ENCODE measurements at places on chromosomes 6 and 20.

GRCh38 chr6:28747631-28748157, 176.1 kb downstream of the TRIM27 start:
- peaks cover 68% of the 10 kb centered on the region for H3K36me3 ChIP-seq
- no peak overlapping the region for H3K27ac ChIP-seq
- peak; percentile 48 for DNase-seq
- H3K4me1 ChIP-seq = peaks cover 32% of the 10 kb centered on the region

- no peaks in the 10 kb centered on the region for H3K27me3 ChIP-seq
- peaks cover 7% of the 10 kb centered on the region for H3K4me1 ChIP-seq
- peaks cover 15% of the 10 kb centered on the region for H3K36me3 ChIP-seq
- H3K27ac ChIP-seq = no peak overlapping the region
- DNase-seq = no peak
Measured at GRCh38 chr6:105112577-105112976, 67.2 kb downstream of the POPDC3 start.

GRCh38 chr20:61422636-61423425, 170.8 kb downstream of the CDH4 start:
- DNase-seq = no peak
- H3K27me3 ChIP-seq = no peaks in the 10 kb centered on the region
- no peaks in the 10 kb centered on the region for H3K36me3 ChIP-seq
- H3K4me3 ChIP-seq = no peak overlapping the region

GRCh38 chr6:55678330-55679224, 99.6 kb upstream of the HMGCLL1 start:
- H3K27ac ChIP-seq = no peak overlapping the region
- H3K36me3 ChIP-seq = no peaks in the 10 kb centered on the region

GRCh38 chr6:166834049-166834448, 122.3 kb downstream of the RNASET2 start:
- no peaks in the 10 kb centered on the region for H3K36me3 ChIP-seq
- no peak for DNase-seq
- no peak overlapping the region for H3K27ac ChIP-seq

GRCh38 chr20:54438166-54438565, 37.2 kb upstream of the DOK5 start:
- DNase-seq = no peak
- H3K4me3 ChIP-seq = no peak overlapping the region
- no peaks in the 10 kb centered on the region for H3K4me1 ChIP-seq

DNA sequence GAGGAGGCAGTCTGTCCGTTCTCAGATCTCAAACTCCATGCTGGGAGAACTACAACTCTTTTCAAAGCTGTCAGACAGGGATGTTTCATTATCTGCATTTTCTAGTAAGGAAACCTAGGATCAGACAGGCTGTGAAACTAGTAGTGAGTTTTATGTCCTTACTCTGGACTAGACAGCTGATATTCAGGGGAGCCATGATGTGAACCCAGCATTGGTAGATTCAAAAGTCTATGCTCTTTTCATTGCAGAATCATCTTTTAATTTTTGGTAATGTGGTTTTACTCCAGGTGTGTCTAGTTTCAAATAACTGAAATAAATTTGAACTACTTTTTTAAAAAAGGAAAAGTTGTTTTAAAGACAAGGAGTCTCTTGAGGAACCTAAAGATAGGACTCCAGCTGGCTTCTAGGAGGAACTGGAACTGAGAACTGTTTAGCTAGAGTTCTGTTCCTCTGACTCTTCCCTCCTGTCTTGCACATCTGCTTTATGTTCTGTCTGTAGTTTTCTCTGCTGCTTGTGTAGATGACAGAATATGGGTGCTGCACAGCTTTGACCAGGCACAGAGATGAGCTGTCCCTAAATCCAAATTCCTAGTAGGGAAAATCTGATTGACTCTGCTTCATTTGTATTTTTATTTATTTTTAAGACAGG, 27.8 kb upstream of the RNF144B start:
- no peak for DNase-seq
- no peaks in the 10 kb centered on the region for H3K27me3 ChIP-seq
- no peak overlapping the region for H3K4me3 ChIP-seq
- H3K27ac ChIP-seq = no peak overlapping the region
- no peaks in the 10 kb centered on the region for H3K4me1 ChIP-seq
- no peaks in the 10 kb centered on the region for H3K36me3 ChIP-seq

DNA sequence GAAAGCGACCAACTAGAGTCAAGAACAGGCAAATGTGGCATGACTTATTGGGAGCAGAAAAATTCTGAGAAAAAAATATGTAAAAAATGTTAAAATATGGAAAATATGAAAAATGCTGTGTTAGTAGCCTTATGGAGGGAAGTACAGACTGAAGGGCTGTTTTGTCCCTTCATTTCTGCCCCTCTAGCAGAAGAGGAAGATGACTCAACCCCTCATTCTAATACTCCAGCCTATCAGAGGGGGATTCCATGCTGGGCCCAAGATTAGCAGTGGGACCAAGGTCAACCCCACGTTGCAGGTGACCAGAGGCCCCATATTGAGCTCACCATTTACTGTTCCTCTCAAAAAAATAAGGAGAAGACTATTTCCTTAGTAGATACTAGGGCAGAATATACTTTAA, 8.4 kb downstream of the MUC21 start:
- no peaks in the 10 kb centered on the region for H3K4me1 ChIP-seq
- no peak for DNase-seq

DNA sequence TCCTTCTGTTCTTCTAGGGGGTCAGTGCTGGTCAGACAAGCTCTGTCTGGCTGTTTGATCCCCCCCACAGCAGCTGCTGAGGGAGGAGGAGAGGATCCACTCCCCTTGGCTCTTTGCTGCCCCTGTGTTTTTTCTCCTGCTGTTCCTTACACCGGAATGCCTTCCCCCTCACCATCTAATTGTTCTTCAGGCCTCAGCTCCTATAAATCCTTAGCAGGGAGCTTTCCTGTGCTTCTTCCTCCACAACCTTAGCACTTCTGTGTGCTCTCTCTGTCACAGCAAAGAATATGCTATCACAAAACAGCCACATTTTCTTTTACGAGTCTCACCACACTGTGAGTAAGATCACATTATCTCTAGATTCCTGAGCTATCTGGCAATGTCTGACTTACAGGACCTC, 196.6 kb downstream of the OTOR start:
- no peak overlapping the region for H3K4me3 ChIP-seq
- H3K27me3 ChIP-seq = peaks cover 4% of the 10 kb centered on the region
- no peak for DNase-seq
- H3K36me3 ChIP-seq = no peaks in the 10 kb centered on the region

DNA sequence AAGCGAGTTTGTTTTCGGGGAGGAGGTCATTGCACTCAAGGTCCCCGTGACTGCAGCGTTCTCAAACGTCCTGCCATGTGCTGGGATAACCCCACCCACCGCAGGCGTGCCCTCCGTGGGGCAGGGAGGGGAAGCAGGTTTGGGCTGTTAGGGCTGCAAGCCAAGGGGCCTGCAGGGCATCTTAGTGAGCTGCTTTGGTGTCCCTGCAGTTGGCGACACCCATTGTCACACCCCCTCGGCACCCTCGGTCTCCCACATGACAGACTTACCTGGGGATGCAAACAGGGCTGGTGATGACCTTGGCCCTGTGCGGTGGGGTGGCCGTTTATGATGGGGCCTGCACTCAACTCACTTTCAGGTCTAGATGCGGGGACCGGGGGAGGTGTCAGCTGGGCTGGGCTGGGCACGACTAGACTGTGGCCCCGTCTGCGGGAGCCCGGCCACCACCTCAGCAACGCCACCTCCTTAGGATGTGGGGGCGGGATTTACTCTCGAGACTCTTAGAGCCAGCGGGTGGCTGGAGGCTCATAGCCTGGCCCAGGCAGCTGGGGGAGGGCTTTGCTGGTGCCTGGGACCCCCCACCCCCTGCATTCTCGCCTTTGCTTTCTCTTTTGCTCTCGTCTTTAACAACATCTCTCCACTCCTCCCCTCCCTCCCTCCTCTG, 6.5 kb upstream of the GATA5 start:
- H3K27me3 ChIP-seq = peaks cover 80% of the 10 kb centered on the region
- H3K36me3 ChIP-seq = no peaks in the 10 kb centered on the region
- H3K4me1 ChIP-seq = peaks cover 71% of the 10 kb centered on the region
- H3K4me3 ChIP-seq = peak overlapping the region; percentile 45

- peaks cover 62% of the 10 kb centered on the region for H3K36me3 ChIP-seq
- no peak overlapping the region for H3K4me3 ChIP-seq
- peak overlapping the region; percentile 39 for H3K27ac ChIP-seq
- no peak for DNase-seq
- H3K4me1 ChIP-seq = peaks cover 50% of the 10 kb centered on the region
Measured at GRCh38 chr6:161232467-161232866, 41.4 kb downstream of the AGPAT4 start.

DNA sequence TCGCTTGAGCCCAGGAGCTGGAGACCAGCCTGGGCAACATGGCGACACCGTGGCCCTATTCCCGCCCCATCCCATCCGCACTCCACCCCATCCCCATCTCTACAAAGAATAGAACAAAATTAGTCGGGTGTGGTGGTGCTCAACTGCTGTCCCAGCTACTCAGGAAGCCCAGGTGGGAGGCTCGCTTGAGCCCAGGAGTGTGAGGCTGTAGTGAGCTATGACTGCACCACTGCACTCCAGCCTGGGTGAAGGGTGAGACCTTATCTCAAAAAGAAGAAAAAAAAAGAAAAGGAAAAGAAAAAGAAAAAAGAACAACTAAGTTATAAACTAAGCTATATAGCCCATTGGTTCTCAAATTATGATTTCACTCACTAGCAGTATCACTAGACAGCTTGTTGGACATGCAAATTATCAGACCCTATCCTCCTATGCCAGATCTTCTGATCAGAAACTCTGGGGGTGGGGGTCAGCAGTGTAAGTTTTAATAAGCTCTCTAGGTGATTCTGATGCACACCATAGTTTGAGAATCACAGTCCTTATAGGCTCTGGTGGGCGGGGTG, 491 bp upstream of the ITCH start:
- H3K36me3 ChIP-seq = peaks cover 25% of the 10 kb centered on the region
- peaks cover 33% of the 10 kb centered on the region for H3K4me1 ChIP-seq
- H3K4me3 ChIP-seq = peak overlapping the region; percentile 97
- DNase-seq = no peak

GRCh38 chr6:111798281-111798725, 74.9 kb downstream of the FYN start:
- H3K4me1 ChIP-seq = peaks cover 37% of the 10 kb centered on the region
- no peak overlapping the region for H3K27ac ChIP-seq
- H3K36me3 ChIP-seq = peaks cover 9% of the 10 kb centered on the region
- no peaks in the 10 kb centered on the region for H3K27me3 ChIP-seq
- no peak overlapping the region for H3K4me3 ChIP-seq

- no peak overlapping the region for H3K4me3 ChIP-seq
- no peak for DNase-seq
- H3K36me3 ChIP-seq = no peaks in the 10 kb centered on the region
- H3K27me3 ChIP-seq = peaks cover 3% of the 10 kb centered on the region
- no peak overlapping the region for H3K27ac ChIP-seq
- peaks cover 24% of the 10 kb centered on the region for H3K4me1 ChIP-seq
Measured at GRCh38 chr6:6661684-6662083, 73.2 kb downstream of the LY86 start.

GRCh38 chr6:36657271-36657670, 21.2 kb upstream of the CDKN1A start:
- H3K27ac ChIP-seq = no peak overlapping the region
- peaks cover 3% of the 10 kb centered on the region for H3K27me3 ChIP-seq
- H3K36me3 ChIP-seq = no peaks in the 10 kb centered on the region
- no peak overlapping the region for H3K4me3 ChIP-seq
- peaks cover 50% of the 10 kb centered on the region for H3K4me1 ChIP-seq

- peaks cover 39% of the 10 kb centered on the region for H3K4me1 ChIP-seq
- no peak overlapping the region for H3K27ac ChIP-seq
- peaks cover 19% of the 10 kb centered on the region for H3K27me3 ChIP-seq
- H3K4me3 ChIP-seq = no peak overlapping the region
Measured at GRCh38 chr20:44014807-44015732, 100.4 kb downstream of the TOX2 start.

- no peak overlapping the region for H3K4me3 ChIP-seq
- H3K36me3 ChIP-seq = no peaks in the 10 kb centered on the region
- H3K4me1 ChIP-seq = peaks cover 23% of the 10 kb centered on the region
- no peak for DNase-seq
- no peak overlapping the region for H3K27ac ChIP-seq
- H3K27me3 ChIP-seq = peaks cover 19% of the 10 kb centered on the region
Measured at GRCh38 chr6:114419175-114419574, 76.4 kb upstream of the HS3ST5 start.

- H3K36me3 ChIP-seq = no peaks in the 10 kb centered on the region
- H3K4me1 ChIP-seq = peaks cover 5% of the 10 kb centered on the region
- H3K4me3 ChIP-seq = no peak overlapping the region
- H3K27me3 ChIP-seq = peaks cover 15% of the 10 kb centered on the region
- no peak for DNase-seq
Measured at GRCh38 chr6:106490974-106491373, 130.5 kb downstream of the CRYBG1 start.

DNA sequence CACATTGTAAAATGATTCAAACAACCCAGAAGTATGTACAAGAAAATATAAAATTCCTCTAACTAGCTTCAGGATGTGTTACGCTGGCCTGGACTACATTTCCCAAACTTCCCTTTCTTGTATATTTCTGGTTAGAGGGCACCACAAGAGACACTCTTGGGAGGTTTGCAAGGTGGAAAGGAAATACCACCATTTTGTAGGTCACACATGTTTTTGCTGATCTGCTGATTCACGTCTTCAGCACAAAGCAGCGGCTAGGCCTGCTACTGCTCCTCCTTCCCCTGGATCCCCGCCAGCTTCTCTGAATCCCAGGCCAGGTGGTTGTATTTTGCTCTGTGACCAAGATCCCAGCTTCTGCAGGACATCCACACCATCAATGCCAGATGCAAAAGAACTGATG, 104.2 kb downstream of the AGPAT4 start:
- peak overlapping the region; percentile 57 for H3K27ac ChIP-seq
- H3K36me3 ChIP-seq = peaks cover 76% of the 10 kb centered on the region
- H3K4me1 ChIP-seq = peaks cover 14% of the 10 kb centered on the region
- H3K4me3 ChIP-seq = no peak overlapping the region

DNA sequence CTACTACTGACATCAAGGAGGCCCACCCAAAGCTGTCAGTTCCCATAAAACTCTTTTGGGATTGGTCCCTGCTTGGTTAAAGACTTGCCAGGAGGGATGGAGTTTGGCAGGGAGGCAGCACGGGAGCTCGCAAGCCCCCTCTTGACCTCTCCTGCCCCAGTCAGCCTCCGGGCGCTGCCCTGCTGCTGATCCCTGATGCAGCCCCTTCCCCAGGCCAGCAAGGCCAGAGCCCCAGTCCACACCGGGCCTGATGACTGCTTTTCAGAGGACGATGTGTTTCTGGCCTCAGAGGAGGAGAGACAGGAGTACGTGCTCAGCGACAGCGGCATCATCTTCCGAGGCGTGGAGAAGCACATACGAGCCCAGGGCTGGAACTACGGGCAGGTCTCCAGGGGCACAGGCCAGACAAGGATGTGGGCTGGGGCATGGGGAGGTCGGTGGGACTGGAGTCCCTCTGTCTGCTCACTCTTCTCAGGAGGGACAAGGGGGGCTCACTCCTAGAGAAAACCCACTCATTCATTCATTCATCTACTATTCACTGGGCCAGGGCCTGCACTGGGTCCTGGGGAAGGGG, 15.6 kb downstream of the TGM6 start:
- peaks cover 10% of the 10 kb centered on the region for H3K27me3 ChIP-seq
- no peak overlapping the region for H3K27ac ChIP-seq
- H3K36me3 ChIP-seq = no peaks in the 10 kb centered on the region
- no peak for DNase-seq
- no peaks in the 10 kb centered on the region for H3K4me1 ChIP-seq

- H3K4me3 ChIP-seq = no peak overlapping the region
- H3K4me1 ChIP-seq = peaks cover 9% of the 10 kb centered on the region
- peaks cover 6% of the 10 kb centered on the region for H3K27me3 ChIP-seq
- no peak for DNase-seq
Measured at GRCh38 chr6:164827537-164827936, 481.9 kb downstream of the C6orf118 start.

- no peak overlapping the region for H3K4me3 ChIP-seq
- no peak for DNase-seq
- H3K27me3 ChIP-seq = no peaks in the 10 kb centered on the region
- no peaks in the 10 kb centered on the region for H3K36me3 ChIP-seq
- H3K4me1 ChIP-seq = no peaks in the 10 kb centered on the region
Measured at GRCh38 chr6:48691420-48691819, 580.4 kb upstream of the PTCHD4 start.

Measured in nephron progenitor cell (in vitro differentiated cells).